ENCODE measurements at places on chromosomes 2 and 18. TPM values are rescaled to one million over a fixed set of nuclear protein-coding genes. Genes with fewer than 3 reads are reported as not detected.

Gene TEX44
- not detected for total RNA-seq

Gene UNC80
- not detected for total RNA-seq

Gene PTGR3
- total RNA-seq = 11.7 TPM

Gene FAP
- total RNA-seq = 57.7 TPM

Gene AQP12B
- not detected for total RNA-seq

Gene CRYBA2
- not detected for total RNA-seq

Gene RIOK3
- 160 TPM for total RNA-seq

Gene VSNL1
- 2.1 TPM for total RNA-seq

Gene PXDN
- 52.7 TPM for total RNA-seq

Data from myocyte (in vitro differentiated cells).